Stromal cell of bone marrow (primary cell): ENCODE measurements at places on chromosomes 12 and 14.

- no peak for DNase-seq
These were observed 149.9 kb downstream of the KIF26A start for GRCh38 chr14:104288272-104288671.

DNA sequence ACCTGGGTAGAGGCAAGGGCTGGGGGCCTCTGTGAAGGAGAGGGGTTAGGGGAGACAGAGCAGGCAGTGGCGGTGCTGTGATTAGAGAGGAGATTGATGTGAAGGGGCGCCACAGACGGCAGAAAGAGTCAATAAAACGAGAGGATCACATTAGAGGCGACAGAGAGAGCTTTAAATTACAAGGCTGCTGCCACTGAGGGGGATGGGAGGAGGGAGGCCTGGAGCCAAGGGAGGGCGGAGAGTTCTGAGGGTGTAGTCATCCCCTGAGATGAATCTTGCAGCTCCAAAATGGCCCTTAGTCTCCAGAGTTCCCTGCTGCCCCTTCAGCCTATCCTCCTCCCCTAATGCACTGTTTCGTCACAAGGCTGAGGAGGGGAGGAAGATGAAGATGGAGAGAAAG, 12.8 kb downstream of the ZFHX2 start:
- no peak for DNase-seq

DNA sequence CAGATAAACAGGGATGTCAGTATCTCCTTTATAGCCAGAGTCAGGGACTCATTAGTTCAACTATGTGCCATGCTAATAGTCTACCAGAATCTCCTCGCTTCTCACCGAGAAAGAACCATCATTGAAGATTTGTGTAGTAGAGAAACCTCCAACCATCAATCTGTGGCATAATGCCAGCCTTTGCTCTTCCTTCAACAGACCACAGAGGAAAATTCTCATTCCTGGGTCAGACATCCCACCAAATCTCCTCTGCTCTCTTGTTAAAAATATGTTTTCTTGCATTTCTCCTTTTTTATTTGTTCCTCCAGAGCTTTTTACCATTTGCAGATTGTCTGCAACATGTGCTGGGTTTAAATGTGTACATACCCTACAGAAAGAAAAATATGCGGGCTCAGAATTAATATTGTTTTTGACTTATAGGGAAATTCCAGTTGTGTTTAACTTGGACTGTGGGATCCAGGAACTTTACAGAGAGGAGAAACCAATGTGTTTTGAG, 64.9 kb downstream of the LLPH start:
- DNase-seq: no peak

DNA sequence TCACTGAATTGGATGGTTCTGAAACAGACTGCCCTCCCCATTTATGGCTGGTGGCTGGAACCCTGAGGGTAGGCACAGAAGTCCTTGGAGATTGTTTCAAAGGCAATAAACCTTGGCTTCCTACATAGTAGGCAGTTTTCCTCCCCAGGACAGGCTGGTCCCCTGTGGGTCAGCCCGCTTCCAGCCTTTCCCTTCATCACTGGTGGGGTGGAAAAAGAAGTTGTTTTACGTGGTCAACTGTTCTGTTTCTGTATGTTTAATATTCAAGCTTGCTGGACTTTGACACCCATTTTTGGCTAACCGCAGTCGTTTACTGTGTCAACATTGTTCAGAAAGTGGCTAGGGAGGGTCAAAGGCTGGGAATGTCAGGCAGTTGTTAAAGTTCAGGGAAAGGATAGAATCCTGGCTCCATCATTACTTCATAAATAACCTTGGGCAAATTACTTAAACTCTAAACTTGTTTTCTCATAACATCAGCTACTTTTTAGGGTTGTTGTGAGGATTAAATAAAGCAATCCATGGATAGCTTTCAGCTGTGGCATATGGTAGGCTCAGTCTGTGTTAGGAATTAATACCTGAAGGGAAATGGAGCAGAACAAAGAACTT, 2.4 kb downstream of the KLHDC2 start:
- peak; percentile 38 for DNase-seq

- no peak for DNase-seq
These were observed 73.6 kb upstream of the RASSF8 start for GRCh38 chr12:25884920-25885234.

DNA sequence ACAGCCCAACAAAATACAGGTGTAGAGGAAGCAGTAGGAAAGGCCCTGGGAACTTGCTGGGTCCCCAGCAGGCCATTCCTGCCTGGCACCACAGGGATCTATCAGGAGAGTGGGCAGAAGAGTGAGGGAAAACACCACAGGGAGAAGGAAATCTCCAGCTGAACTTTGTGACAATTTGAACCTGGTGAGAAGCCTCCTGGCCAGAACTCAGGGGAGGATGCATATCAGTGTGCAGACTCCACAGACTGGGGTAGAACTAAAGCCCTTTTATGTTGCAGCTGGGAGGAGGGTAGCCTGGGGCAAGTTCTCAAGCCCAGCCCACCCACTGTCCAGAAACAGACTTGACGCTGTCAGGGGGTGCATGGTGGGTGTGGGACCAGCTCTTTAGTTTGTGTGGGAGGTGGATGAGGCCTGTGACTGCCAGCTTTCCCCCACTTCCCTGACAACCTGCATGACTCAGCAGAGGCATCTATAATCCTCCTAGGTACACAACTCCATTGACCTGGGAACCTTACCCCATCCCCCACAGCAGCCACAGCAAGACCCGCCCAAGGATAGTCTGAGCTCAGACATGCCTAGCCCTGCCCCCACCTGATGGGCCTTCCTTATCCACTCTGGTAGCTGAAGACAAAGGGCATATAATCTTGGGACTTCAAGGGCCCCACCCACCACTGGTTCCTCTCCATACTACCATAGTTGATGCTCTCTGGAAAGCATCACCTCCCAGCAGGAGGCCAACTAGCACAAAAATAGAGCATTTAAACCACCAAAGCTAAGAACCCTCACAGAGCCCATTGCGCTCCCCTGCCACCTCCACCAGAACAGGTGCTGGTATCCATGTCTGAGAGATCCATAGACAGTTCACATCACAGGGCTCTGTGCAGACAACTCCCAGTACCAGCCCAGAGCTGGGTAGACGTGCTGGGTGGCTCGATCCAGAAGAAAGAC, 28.9 kb downstream of the PNN start:
- no peak for DNase-seq

DNA sequence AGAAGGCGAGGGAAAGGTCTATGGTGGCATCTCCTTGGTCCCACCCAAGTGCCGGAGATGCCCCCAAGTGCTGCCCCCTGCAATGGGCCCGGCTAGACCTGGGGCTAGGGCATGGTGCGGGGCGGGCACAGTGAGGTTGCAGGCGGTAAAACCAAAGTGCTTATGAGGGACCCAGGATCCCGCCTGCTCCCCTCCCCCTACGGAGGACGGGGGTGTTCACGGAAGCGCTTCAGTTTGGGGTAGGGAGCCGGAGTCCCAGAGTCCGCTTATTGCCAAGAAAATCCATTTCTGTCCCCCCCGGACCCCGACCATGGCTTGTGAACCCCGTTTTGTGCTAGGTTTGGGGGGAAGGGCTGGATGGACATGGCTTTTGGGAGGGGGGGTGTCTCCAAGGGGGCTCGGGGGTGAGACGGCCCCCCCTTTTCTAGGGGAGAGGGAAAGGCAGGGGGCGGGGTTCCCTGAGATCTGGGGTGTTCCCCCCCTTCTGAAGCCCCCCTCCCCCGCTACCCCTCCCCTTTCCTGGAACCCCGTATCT, 5.4 kb upstream of the GPR84 start:
- DNase-seq: no peak

- no peak for DNase-seq
These were observed 2.4 kb upstream of the HOXC12 start for GRCh38 chr12:53952335-53952694.

- DNase-seq: no peak
These were observed 435.9 kb upstream of the PDE3A start for GRCh38 chr12:19932413-19932812.

DNA sequence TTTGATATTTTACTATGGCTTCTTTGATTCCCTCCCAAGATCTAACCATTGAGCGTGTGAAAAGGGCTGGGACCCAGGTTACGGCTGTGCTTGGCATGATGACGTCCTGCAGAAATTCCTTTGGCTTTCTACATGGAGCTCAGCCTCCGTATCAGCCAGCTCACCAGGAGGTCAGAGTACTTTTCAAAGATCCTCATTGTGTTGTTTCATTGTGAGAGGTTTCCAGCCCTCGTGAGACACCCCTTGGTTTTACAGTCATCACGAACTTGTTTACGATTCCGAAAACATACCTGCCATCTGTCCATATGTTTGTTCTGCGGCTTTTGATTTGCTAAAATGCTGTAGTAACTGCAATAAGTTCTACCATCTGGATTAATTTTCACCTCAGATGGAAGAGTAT, 453.1 kb downstream of the TMEM121 start:
- DNase-seq: no peak

DNA sequence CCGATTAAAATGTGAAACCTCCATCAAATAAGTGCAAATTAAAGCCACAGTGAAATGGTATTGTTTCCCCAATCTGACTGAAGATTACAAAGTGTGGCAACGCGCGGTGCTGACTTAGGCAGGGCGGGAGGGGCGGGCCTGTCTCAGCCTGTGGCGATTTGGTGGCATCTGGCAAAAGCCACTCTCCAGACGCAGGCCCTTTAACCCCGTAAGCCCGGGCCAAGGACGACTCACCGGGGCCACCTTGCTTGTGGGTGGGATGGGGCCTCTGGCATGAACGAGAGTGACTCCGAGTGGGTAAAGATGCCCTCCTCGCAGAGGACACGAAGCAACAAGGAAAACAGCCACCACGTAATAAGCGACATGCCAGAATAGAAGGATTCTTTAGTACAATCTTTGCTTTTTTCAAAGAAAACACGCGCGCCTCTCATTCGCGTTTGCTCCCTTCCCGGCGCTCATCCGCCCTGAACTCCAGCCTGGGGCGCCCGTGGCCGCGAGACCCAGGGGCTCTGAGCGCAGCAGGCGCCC, 815 bp downstream of the DEGS2 start:
- DNase-seq: no peak

DNA sequence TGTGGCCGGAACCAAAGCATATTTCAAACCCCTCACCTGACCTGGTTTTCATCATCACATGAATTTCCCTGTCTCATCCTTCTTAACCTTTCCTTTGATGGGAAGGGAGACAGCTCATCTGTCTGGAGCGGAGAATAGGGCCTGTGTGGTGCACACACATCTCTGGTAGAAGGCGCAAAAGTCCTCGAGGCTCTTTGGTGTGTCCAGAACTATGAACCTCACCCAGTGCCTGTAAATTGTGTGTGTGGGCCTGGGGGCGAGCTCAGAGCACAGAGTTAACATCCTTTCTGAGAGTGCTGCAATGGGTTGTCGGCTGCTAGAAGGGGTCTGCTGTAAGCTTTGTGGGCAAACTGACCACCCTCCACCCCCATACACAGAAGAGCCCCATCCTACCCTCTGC, 749 bp downstream of the GALNT6 start:
- no peak for DNase-seq

DNA sequence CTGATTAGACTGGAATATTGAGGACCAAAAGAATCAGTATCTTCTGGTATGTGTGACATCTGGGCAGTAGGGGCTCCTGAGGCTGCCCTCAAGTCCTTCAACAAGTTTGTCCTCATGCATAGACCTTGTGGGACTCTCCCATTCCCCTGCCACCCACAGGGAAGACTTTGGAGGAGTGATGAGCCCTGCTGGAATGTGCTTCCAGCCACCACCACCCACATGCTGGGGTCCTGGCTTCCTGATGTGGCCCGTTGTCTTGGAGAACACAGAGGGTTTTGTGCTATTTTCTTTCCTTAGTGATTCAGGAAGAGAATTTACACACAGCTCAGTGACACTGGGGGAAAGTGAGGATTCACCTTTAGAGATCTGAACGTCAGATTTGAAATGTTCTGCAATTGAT, 29.2 kb upstream of the SEL1L start:
- DNase-seq: no peak

DNA sequence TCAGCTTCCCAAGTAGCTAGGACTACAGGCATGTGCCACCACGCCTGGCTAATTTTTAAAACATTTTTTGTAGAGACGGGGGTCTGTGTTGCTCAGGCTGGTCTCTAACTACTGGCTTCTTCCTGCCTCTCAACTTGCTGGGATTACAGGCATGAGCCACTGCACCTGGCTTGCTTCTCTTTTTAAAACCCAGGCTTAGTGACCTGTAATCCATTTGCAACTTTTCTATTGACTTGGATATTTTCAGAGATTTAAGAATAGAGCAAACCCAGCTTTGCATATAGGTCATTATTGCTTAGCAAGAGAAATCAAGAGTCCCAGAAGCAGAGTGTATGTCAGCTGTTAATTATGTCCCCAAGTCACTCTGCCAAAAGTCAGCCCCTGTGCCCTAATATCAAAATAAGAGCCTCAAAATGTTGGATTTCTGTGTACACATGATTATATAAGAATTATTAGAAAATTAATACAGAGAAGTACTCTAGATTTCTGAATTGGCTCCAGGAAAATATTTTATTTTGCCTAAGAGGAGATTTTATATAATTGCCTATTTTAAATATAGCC, 24.9 kb downstream of the TCP11L2 start:
- no peak for DNase-seq

GRCh38 chr12:91179966-91180561, 2.6 kb downstream of the DCN start:
- no peak for DNase-seq

GRCh38 chr12:664075-664778, 982 bp upstream of the NINJ2 start:
- no peak for DNase-seq

GRCh38 chr12:113130457-113131135, 5.0 kb downstream of the RASAL1 start:
- no peak for DNase-seq

- no peak for DNase-seq
These were observed 1084.7 kb downstream of the SLC6A15 start for GRCh38 chr12:83827860-83828259.

- no peak for DNase-seq
These were observed 276.6 kb upstream of the DIO3 start for GRCh38 chr14:101284711-101285110.

- no peak for DNase-seq
These were observed 1140.5 kb downstream of the GALC start for GRCh38 chr14:86852530-86852929.

GRCh38 chr14:106848330-106849121, 1322.1 kb downstream of the TMEM121 start:
- DNase-seq: no peak

- DNase-seq: no peak
These were observed 34.4 kb downstream of the TMEM116 start for GRCh38 chr12:111978545-111978944.

DNA sequence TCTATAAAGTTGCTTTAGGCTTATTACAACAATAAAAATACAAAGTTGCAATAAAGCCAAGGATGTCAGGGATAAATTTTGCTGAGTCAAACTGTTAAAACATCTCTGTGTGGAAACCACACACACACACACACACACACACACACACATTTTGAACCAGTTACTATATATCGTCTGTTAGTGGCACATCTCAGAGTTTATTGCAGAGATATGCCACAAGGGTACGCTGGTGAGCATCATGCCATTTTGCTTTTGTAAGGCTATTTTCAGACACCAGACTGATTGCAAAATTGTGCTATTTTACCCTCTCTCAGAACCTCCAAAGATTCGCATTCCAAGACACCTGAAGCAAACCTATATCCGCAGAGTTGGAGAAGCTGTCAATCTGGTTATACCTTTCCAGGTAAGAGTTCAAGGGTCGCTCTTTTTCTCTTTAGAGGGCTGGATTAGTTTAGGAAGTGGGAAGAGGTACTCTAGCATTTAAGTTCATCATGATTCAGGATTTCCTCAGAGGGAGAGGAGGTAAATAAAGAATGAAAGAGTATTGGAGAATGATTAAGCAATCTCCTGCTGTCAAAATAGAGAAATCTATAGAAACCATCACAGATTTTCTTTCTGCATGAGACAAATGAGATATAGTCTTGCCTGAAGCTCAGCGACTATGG, 27.3 kb upstream of the CHPT1 start:
- DNase-seq: peak; percentile 12
